ENCODE measurements at places on chromosomes 7 and 10. TPM values are rescaled to one million over a fixed set of nuclear protein-coding genes. Genes with fewer than 3 reads are reported as not detected.

DNA sequence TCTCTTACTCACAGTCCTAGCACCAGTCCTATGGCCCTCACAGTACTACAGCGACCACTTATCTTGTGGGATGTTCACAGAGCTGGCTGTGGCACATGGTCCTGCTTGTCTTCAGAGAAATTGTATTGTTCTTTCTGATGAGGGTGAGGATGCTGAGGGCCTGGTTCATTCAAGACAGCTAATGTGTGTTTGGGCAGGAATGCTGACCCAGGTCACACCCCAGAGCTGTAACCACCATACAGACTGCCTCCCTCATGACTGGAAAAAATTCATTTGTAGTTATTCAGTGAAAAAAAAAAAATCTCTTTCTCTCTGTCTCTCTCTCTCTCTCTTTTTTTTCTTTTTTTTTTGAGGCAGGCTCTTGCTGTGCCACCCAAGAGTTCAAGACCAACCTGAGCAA is 83.5 kb downstream of the KLF6 start:
- no peak for DNase-seq

- no peak for DNase-seq
Measured at GRCh38 chr7:51430480-51431086, 114.0 kb upstream of the COBL start.

The SEPTIN7 gene
- total RNA-seq: 126 TPM

DNA sequence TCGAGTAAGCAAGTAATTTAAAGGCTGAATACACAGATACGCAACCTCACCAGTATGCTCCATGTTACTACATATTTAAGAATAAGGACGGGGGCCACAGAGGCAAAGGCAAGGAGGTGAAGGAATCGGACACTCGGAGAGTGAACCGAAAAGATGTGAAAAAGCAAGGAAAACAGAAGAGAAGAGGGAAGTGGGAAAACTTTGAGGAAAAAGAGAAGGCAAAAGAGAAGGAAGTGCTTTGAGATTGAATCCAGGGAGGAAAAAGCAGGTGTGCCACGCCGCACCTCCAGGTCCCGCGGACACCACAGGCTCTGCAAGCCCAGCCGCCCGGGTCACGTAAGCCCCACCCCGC is 367 bp upstream of the AVL9 start:
- DNase-seq: no peak

The SHH gene
- total RNA-seq: 6.2 TPM

- DNase-seq: no peak
Measured at GRCh38 chr7:5582532-5582935, 158.9 kb upstream of the TNRC18 start.

GRCh38 chr10:22646388-22646853 is 68.0 kb downstream of the PIP4K2A start:
- DNase-seq: no peak

DNA sequence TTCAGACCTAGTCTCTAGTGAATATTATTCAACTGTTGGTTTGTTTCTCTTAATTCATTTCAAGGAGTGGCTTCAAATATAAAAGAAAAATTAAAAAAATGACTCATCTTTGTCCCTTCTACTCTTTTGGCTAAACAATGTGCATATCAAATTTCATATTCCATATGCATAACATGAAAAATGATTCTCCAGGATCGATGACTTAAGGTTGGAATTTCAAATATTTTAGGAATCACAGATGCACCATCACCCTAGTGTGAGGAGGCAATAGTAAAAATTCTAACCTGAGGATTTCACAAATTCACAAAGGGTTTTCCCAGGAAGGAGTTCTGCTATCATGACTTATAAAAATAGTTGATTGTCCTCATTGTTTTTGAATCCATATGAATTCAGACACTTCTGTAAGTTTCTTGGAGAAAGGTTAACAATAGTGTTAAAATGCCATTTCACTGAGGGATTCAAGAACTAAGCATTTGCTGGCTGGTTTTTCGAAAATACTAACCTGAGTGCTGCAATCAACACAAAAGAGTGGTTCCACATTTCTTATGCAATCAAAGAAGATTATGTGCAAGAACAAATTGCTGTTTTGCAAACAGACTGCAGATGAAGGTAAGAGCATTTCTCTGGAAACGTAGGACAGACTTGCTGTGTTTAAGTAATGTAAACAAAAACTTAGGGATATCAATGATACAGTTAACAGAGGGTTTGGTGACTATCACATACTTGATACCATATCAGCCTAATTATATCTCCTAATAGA is 547.5 kb upstream of the LRRTM3 start:
- DNase-seq: no peak

GRCh38 chr7:87528730-87529129 is 53.2 kb upstream of the ABCB4 start:
- no peak for DNase-seq

Measured in upper lobe of left lung (tissue), 6 donors.